ENCODE measurements at places on chromosomes 2 and 18.

GRCh38 chr18:46199515-46200147 is 95.4 kb downstream of the HAUS1 start:
- DNase-seq: no peak

DNA sequence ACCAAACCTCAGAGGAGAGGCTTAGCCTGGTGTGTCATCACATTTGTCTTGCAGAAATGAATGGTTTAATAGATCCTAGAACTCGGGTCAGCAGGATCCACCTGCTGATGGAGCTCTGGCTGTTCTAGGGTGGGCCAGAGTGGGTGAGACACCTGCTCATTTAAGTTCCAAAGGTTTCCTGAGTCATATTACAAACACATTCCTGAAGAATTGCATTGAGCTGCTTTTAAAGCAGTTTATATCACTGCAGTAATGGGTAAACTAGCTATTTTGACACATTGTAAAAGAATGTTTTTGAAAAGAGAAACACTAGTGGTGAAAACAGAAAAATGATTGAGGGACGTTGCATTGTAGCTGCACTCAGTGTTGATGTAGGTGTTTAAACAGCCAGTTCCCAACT is 175.3 kb upstream of the TCF4 start:
- DNase-seq: no peak

GRCh38 chr2:124835331-124835730 is 810.2 kb downstream of the CNTNAP5 start:
- DNase-seq: no peak

GRCh38 chr2:161796192-161796591 is 172.0 kb downstream of the SLC4A10 start:
- DNase-seq: no peak

All from suppressor macrophage treated with lipopolysaccharide for 1 hour (primary cell).